ENCODE measurements at places on chromosomes 5 and 9.
A peak's percentile ranks its signal among the peaks of the same experiment; 100 is the strongest.

GRCh38 chr5:51396797-51397196, 13.5 kb downstream of the ISL1 start:
- DNase-seq: no peak

- DNase-seq: no peak
These were observed 65.2 kb downstream of the ERAP1 start for GRCh38 chr5:96742538-96742937.

GRCh38 chr5:94168151-94168550, 426.8 kb upstream of the POU5F2 start:
- no peak for DNase-seq

- no peak for DNase-seq
These were observed 45.8 kb upstream of the RNF38 start for GRCh38 chr9:36445800-36446361.

DNA sequence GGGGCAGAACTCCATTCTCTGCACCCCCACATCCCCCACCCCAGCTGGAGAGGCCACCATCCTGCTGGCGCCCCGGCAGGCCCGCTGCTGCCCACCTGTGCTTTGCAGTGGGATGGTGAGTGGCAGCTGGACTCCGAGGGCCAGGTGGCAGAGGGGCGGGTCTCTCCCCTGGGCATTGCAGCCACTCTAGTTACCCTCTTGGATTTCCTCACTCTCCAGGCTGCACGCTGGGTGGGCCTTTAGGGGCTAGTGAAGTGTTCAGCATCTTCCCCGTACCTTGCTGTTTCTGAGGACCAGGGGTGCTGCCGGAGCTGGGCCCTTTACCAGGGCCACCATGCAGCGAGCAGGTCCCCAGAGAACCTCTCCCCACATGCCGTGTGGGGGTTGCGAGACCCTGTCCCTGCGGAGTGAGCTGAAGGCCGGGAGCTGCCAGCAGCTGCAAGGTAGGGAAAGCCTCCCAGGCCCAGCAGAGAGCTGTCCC, 88.4 kb upstream of the SH3PXD2B start:
- no peak for DNase-seq

DNA sequence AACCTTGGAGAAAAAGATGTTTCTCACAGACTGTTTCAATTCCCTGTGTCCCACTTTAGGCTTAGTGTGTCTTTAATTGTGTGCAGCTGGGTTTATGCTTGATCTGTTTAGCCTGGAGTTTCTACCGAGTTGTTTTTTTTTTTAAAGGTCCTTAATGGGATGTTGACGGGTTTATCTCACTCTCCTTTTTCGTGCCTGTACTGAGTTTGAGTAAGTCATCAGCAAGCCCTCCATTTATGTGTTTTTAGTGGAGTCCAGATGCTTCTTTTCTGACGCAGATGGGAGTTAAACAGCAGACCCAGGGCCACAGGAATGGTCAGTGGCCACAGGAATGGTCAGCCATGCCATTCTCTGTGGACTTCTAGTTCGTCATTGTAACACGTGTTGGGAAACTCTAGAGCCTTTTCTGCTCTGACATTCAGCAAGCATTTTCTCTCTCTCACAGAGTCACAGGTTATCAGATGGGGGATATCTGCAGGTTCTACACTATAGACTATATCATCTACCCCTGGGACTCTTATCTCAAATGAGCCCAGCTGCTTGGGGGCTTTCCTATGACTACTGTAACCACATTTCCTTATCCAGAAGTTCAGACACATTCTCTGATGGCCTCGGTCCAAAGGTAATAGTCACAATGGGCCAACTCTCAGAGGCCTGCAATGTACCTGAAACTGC, 190.5 kb downstream of the TTLL11 start:
- DNase-seq: peak; percentile 49
